Bone marrow (tissue), 2 donors: ENCODE measurements at places on chromosomes 11 and 22.
A peak's percentile ranks its signal among the peaks of the same experiment; 100 is the strongest.

DNA sequence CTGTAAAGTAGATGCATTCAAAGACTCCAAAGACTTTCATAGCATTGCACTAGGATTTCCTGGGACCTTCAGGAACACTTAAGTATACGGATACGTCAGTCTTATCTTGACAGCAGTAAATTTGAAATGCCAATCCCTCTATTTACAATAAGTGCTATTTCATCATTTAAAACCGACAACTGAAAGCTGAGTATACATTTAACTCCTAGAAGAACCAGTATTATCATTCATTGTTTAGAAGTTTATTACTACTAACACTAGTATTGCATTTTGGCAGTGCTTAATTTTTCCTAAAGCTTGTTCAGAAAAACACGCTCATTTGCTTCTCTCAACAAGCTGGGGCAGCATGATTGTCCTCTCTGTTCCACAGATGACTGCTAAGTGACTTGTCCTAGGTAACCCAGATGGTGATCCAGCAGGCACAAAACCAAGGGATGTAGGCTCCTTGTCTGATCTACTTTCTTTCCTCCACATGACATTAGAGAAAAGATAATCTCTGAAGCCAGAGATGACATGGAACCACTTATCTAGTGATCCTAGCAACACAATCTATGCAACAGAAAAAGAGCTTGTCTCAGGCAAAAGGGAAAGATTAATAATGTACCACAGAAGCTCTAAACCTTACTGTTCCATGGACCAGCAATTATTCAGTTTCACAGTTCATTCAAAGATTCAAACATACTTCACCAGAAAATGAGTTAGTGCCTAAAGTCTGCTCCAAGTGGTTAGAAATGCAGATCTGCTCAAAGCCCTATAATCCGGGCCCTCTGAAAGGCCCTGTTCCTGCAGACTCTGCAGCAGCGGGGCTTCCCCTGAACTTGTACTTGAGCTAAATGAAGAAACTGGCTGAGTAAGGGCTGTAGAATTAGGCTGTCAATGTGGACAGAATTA, 5.2 kb downstream of the MAML2 start:
- peak; percentile 31 for DNase-seq

GRCh38 chr22:38843657-38844314, at the start of gene NPTXR:
Gene NPTXR, minus strand, starts transcription at chr22:38844028.
- no peak for DNase-seq

GRCh38 chr11:62622476-62623089, 797 bp upstream of the B3GAT3 start:
- DNase-seq = no peak

DNA sequence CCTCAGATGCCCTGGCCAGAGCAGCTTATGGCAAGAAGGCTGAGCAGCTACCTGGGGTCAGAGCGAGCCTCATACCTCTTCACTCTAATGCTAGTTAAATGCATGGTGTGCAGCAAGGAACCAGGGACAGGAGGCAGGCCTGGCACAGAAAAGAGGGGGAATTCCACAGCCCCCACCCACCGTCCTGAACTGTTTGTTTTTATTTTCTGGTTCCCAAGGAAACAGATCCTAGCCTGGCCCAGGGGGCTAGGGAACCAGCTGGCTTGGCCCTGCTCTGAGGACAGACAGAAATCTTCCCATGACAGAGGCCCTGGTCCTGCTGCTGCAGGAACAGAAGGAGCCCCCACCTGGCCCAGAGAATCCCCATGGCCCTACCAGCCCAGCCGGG, 40.4 kb downstream of the SLCO2B1 start:
- DNase-seq = no peak

DNA sequence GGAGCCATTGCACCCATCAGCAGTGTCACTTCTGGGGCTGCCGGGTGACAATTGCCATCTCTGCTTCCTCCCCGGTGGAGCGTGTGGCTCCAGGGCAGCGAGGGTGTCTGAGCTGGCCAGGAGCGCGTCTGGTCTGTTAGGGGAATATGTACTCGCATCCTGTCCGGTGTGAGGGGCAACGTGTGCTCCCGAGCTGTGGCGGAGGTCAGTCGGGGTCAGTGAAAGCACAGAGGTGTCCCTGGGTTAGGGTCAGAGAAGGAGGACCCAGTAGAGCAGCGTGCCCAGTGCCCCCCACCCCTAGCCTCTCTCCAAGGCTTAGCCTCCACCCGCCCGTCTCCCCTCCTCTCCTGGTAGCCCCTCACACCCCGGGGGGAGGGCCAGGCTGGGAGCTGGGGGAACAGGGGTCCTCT, 1.5 kb downstream of the CLCF1 start:
- no peak for DNase-seq

GRCh38 chr11:117823294-117823945, 1.1 kb downstream of the FXYD2 start:
- no peak for DNase-seq

- DNase-seq = no peak
These were observed 24.2 kb downstream of the EIF4G2 start for GRCh38 chr11:10784232-10785145.

DNA sequence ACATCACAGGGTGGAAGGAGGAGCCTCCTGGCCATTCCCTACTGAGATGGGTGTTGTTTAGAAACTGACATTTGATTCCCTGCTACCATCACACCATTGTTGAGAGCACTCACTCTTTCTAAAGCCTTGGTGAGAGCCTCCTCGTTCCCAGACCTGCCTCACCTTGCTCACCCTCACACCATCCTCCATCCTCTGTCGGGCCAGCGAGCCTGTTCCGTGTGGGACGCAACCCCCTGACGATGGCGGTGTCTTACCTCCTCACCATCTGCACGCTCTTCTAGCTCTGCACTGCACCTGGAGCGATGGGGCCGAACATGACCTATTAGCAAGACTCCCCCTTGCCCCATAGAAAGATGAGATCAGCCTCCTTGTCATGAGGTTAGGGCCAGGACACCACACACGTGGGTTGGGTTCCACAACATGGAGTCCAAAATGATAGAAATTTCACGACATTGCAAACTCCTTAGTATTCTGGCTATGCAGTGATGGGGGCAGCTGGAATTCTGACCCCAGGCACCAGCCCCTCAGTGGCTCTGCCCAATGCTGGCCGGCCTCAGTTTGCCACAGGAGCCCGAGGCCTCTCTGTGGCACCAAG, 1017.9 kb downstream of the TBC1D22A start:
- no peak for DNase-seq

DNA sequence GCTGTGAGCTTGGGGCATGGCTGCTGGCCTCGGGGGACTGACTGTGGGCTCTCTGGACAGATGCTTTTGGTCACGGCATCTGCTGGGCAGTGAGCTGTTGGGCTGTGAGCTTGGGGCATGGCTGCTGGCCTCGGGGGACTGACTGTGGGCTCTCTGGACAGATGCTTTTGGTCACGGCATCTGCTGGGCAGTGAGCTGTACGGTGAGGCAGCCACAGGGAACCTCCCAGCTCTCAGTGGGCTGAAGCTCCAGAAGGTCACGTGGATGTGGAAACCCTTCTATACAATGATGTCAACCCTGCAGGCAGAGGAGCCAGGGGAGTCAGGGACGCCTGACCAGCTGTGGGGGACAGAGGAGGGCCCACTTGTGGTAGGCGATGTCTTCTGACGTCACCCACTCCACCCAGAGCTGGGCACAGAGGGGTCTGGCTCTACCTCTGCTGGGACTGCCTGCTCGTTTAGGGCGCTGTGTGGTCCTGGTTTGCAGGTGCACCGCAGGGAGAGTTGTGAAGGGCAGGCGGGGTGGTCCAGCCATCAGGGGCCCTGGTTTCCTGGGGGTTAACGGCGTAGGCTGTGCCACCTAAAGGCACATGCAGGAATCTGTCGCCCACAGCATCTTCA, 1331.3 kb downstream of the BRD1 start:
- no peak for DNase-seq

DNA sequence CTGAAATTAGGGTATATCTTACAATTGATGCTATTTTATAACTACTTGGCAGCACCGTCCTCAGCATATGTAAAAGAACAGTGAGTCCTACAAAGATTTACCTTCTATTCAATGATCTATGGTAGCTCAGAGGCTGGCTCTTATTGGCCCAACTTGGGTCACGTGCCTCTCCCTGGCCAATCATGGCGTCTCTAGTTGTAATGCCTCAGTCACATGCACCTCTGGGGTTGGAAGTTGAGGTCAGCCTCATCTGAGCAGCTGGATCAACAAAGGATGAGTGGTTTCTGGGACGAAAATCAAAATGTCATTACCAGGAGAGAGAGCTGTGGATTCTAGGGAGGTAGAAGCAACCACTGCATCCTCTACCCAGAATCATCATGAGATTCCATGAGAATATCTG, 22.9 kb upstream of the ASPHD2 start:
- DNase-seq = no peak

- DNase-seq = no peak
These were observed 36.9 kb downstream of the LIF start for GRCh38 chr22:30209642-30210041.

- DNase-seq = no peak
These were observed 397.0 kb downstream of the NXPE2 start for GRCh38 chr11:115075356-115075755.

DNA sequence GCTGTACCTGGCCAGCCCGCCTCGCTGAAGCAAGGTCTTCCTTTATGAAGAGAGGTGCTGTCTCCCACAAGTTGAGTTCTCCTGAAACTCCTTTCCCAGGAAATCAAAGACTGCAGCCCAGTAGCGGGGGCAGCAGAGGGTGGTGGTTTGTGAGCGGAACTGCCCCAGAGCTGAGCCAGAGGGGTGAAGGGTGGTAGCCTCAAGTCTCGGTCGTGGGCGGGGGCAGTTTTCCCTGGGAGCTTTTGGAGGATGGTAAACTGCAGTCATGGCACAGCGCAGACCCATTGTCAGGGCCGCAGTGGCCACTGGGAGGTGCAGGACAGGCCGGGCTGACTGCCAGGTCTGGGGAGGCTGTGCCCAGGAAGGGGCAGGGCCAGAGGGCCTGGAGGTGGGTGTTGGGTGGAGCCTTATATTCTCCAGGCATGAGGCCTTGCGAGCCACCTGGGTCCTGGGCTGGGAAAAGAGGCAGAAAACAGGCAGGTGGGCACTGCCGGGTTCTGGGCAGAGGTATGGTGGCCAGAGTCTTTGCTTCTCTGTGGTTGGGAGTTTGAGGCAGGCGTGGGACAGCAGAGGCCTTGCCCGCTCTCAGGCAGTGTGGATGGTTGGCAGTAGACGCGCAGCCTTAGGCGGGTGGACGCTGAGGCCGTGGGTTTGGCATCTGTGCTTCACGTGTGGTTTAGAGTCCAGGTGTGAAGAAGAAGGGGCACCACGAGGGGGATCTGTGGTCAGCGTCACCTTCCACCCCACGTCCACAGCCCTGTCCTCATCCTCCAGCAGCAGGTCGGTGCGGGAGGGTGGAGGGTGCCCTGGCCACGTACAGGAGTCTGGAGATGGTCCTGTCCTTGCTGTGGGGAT, 1176.4 kb downstream of the BRD1 start:
- DNase-seq = no peak

DNA sequence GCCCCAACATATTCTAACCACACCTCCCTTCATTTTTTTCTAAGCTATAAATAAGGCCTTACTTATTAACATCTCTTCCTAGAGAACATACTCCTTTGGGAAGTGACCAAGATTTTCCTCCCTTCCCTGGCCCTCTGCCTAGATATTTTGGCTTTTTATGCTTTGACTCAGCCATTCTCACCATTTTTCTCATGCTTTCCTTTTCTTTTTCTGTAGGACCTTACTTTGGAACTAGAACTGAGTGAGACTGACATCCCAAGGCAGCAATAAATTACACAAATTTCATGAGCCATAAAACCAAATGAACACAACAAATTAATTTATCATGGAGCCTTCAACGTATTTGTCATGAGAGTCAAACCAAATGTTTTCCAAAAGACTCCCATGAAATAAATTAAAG, 142.7 kb upstream of the CTSC start:
- DNase-seq = no peak

GRCh38 chr22:22700631-22701030, 56.2 kb downstream of the GGTLC2 start:
- no peak for DNase-seq

- no peak for DNase-seq
These were observed 155.8 kb downstream of the CADM1 start for GRCh38 chr11:115348416-115348815.

DNA sequence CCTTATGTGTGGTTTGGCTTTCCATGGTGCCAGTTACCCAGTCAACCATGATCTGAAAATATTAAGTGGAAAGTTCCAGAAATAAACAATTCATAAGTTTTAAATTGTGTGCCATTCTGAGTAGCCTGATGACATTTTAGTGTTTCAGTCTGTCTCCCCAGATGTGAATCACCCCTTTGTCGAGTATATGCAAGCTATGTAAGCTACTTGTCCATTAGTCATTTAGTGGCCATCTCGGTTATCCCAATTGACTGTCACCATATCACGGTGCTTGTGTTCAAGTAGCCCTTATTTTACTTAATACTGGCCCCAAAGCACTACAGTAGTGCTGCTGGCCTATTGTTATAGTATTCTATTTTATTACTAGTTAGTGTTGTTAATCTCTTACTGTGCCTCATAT, 44.9 kb downstream of the ATG16L2 start:
- DNase-seq = no peak

GRCh38 chr11:106121570-106122320, 44.3 kb downstream of the AASDHPPT start:
- no peak for DNase-seq

- DNase-seq = no peak
These were observed 52.2 kb upstream of the HMGXB4 start for GRCh38 chr22:35204807-35205775.

DNA sequence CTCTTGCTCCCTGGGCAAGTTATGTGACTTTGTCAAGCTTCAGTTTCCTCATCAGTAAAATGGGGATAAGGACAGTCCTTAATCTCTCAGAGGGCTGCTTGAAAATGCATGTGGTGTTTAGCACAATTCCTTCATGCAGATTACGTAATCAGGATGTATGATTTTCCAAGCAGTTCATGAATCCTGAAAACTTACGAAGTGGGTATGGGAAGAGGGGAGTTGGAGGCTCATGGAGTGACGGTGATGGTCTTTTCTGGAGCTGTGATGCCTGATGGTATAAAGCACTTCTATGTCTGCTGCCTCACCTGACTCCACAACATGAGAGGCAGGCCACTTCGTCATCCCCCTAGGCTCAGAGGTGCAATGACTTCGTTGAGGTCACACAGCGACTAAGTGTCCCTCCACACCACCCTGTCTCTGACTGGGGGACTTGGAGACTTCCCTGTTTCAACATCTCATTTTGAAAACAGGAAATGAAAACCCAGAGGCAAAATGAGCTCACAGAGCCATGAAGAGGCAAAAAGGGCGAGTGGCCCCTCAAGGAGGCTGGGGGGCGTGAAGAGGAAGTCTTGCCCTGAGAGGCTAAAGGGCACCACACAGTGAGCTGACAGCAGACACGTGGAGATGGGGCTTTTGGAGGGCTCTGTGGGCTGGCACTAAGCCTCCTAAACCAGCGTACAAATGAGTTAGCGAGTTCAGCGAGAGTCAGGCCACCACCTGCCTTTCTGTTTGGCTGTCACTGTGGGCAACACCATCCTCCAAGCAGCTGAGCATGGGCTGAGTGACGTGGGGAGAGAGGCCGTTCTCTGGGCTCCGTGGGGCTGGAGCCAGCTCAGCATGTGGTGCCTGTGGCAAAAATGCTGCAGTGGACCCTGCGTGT, 10.1 kb downstream of the MCM5 start:
- peak; percentile 40 for DNase-seq

GRCh38 chr11:67999201-67999629, 4.7 kb downstream of the UNC93B1 start:
- no peak for DNase-seq

GRCh38 chr11:12995188-12995587, 13.9 kb upstream of the RASSF10 start:
- no peak for DNase-seq

- no peak for DNase-seq
These were observed 87.8 kb upstream of the TOP3B start for GRCh38 chr22:22070371-22070824.
